ENCODE measurements at places on chromosomes 12 and 14.

GRCh38 chr12:109723311-109723881 lies 9.8 kb downstream of the FAM222A start:
- DNase-seq: no peak

GRCh38 chr12:47739979-47740378 lies 14.7 kb upstream of the ENDOU start:
- DNase-seq: no peak

DNA sequence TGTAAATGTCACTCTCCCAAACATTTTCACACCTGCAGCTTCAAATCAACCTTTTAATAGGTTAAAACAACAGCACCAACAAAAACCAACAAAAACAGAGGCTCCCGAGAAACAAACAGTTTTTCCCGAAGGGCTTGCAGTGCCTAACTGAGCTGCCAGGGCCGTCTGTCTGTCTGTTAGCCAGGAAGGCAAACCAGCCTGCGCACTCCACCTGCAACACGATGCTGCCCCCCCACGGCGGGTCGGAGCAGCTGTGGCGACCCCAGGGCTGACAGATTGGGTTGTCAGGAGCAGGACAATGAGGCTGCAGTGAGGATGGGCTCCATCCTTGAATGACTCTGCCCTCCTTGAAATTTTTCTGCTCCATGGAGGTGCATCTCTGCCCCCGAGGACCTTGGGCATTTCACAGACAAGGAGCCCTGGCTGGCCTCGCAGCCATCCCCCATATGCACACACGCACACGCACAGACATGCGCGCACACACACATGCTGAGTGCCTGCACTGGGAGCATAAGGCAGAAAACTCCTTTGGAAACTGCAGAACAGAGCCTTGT lies 2.6 kb downstream of the RTL1 start:
- DNase-seq: peak; percentile 48

- DNase-seq: no peak
These were observed 133.8 kb upstream of the CLEC14A start for GRCh38 chr14:38389681-38390080.

GRCh38 chr12:7327918-7328317 lies 24.0 kb downstream of the ACSM4 start:
- no peak for DNase-seq

GRCh38 chr14:37623426-37623951 lies 28.1 kb downstream of the TTC6 start:
- no peak for DNase-seq

DNA sequence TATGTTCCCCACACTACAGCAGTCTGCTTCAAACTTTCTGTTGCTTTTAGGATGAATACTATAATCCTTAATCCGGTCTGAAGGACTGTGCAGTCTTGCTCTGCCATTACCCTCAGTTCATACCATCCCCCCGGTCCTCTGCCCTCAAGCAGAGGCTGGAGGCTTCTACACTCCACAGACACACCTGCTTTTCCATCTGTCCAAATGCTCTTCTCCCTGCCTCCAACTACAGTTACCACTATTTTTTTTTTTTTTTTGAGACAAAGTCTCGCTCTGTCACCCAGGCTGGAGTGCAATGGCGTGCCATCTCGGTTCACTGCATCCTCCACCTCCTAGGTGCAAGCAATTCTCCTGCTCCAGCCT lies 19.3 kb upstream of the KCNH3 start:
- no peak for DNase-seq

DNA sequence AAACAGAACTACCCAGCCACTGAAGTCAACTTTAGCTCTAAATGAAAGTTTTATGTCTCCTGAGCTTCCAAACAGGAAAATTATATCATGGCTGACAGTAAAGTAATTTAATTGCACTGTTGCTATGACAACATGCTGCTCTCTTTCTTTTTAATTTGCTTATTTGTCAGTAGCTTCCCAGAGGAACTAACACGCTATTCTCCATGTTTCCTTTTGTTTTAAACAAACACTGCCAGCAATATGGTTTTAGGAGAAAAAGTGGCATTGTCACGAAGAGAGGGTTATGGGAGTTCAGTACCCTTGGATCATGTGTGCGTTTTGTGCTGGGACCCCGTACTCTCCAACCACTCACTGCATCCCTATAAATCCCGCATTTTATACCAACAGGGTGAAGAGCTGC lies 1.9 kb downstream of the FOXN3 start:
- no peak for DNase-seq

- no peak for DNase-seq
These were observed 7.6 kb downstream of the EGLN3 start for GRCh38 chr14:33943096-33943883.

All from stimulated activated CD4-positive, alpha-beta T cell treated with anti-CD3 and anti-CD28 coated beads, Interleukin-15, amount 100 ng/mL, for 24 hours (primary cell).